ENCODE measurements at places on chromosomes 7 and 10. TPM values are rescaled to one million over a fixed set of nuclear protein-coding genes. Genes with fewer than 3 reads are reported as not detected.

DNA sequence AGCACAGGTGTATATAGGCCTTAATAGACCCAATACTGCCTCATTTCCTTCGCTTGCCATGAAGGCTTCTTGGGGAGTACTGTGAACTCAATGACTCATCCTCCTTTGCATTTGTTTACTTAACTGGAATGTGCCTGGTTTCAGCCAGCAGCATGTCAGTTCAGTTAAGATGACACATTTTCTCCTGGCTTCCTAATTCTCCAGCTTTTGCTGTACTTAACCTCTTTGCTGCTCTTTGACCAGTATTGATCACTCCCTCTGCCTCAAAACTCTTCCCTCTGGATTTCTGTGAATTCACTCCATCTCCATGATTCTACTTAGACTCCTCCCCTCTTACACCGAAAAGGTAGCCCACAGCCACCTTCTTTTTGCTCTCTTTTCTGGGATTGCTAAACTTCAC is 135.7 kb downstream of the MAGI2 start:
- no peak for DNase-seq

NKX2-3 gene
- not detected for total RNA-seq

DNA sequence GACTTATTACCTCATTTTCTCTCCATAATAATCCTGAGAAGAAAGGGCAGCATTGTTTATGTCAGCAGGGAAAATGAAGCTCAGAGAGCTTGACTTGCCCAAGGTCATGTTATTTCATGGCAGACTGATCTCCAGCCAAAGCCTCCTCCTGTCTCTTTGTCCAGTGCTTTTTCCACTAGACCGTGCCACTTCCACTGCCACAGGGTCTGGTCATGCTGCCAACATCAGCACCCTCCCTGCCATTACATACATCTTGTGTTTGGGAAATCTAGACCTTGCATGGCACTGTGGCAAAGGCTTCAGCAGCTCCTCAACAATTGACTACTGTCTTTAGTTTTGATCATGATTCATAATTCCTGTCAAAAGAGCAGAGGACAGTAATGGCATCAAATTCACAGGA is 25.1 kb downstream of the NRCAM start:
- DNase-seq = no peak

DNA sequence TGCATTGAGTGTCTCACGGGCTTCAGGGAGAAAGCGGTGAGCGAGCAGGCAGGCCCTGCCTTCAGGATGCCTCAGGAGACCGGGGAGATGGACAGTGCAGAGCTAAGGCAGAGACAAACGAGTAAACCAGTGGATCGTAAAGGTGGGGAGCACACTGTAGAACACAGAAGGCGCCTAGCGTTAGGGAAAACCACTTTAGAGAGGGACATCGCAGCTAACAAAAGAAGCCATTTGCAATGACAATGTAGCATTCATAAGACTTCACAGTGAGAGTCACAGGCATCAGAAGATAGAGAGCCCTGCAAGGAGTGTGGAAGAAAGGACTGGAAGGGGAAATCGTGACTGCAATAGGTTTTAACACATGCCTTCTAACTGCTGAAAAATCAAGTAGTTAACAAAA is 54.9 kb upstream of the TMEM273 start:
- DNase-seq = no peak

GPRIN2 gene
- 36.5 TPM for total RNA-seq

CDNF gene
- 2.1 TPM for total RNA-seq

- DNase-seq = no peak
These were observed 47.1 kb downstream of the COL17A1 start for GRCh38 chr10:104038537-104038936.

GRCh38 chr7:64277630-64278029 is 36.1 kb upstream of the ZNF736 start:
- DNase-seq = no peak

DNA sequence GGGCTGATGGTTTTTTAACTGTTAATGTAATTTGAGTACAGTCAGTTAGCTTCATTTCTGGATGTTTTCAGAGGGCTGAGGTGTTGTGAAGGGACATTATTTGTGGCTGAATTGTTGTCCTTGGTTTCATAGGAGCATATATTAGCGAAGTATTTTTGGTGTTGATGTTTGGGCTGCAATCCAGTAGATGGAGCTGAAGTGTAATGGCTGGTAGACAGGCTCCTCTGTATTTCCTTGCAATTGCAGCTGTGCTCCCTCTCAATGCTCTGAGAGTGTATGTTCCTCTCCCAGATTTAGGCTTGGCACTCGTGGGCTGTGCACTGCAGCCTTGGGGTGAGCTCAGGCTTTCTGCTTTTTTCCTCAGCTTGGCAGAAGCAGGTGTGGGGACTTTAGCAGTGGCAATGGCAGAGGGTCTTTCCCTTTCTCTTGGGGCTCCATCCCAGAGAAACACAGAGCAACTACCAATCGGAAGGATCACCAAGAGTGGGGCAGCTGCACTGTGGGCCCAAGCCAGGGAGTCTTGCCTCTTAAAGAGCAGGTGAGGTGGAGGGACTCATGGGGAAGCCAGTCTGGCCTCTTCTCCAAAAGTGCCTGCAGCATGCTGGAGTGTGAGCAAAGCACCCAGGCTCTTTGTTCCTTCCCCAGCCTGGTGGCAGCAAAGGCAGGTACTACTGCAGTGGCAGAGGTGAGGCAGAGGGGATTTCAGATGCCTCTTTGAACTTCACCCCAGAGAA is 544.4 kb downstream of the SH2D4B start:
- no peak for DNase-seq

GRCh38 chr10:12730809-12731519 is 270.5 kb downstream of the CCDC3 start:
- no peak for DNase-seq

DNA sequence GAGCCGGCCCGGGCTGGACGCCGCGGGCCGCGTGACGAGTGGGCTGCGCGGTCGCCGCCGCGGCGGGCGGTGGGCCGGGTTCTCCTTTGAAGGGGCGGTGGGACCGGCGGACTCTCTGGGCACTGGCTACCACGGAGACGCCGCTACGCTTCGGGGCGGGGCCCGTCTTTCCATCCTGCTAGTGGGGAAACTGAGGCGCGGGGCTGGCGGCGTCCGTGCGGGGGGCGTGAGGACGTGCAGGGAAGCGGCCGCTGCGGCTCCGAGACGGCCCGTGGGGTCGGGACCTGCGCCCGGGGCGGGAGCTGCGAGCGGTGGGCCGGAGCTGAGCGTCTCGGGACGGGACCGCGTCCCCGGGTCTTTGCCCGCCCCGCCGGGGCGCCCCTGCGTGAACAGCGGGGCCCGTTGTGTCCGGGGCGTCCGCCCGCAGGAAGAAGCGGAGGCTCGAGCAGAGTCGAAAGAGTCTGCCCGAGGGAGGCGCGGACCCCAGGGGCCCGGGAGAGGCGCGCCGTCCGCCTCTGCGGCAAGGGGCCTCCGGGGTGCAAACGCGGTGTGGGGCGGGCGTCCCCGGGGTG is 548 bp upstream of the BNIP3 start:
- no peak for DNase-seq

DNA sequence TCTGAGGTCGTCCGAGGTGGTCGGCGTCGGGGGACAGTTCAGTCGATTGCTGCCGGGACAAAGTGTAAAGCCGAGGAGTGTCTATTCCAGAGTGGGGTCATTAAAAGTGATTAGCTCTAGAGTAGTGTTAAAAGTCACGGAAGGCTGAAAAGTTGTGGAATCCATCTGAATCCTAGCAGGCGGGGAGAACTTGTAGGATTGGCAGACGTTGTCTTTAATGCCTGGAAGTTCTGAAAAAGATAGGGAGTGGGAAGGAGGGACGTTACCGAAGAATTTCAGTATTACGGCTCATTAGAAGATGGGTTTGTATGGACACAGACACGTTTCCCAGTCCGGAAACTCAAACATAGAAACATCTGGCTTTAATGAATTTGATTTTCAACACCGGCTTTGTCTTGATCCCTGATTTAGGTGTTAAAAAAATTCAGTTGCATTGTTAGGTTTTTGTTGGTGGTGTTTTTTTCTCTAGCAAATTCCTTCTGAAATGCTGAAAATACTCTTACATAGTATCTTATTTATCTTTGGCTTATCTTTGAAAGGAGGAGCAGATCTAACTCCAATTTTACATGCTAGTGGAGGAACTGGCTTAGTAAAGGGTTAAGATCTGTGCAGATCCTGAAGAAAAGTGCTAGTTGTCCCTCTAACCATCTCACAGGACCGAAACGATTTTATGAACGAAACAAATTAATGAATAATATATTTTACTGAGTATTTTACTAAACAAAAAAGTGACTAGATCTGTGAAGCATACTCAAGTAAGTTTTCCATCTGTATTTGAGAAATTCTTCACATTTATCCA is 900 bp downstream of the MKLN1 start:
- DNase-seq = no peak

ASIC3 gene
- 3.9 TPM for total RNA-seq

GRCh38 chr7:19294619-19295018 is 149.4 kb upstream of the FERD3L start:
- DNase-seq = no peak

DNA sequence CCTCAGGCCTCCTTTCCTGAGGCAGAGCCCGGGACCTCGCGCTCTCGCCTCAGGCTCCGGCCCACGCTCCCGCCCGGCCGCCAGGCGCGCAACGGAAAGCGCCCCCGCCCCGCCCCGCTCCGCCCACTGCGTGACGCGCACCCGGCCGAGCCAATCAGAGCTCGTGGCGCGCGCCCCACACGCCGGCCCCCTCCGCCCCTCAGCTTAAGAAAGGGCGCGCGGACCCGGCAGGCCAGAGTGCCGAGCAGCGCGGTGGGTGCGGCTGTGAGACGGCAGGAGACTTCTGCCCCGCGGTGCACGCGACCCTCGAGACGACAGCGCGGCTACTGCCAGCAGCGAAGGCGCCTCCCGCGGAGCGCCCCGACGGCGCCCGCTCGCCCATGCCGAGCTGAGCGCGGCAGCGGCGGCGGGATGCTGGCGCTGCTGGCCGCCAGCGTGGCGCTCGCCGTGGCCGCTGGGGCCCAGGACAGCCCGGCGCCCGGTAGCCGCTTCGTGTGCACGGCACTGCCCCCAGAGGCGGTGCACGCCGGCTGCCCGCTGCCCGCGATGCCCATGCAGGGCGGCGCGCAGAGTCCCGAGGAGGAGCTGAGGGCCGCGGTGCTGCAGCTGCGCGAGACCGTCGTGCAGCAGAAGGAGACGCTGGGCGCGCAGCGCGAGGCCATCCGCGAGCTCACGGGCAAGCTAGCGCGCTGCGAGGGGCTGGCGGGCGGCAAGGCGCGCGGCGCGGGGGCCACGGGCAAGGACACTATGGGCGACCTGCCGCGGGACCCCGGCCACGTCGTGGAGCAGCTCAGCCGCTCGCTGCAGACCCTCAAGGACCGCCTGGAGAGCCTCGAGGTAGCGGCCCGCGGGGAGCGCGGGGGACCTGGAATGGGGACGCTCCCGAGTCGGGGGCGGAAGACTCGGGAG is at the start of gene NPTX2:
TSS of gene NPTX2 (plus strand) at position 235 of the 909 bp plus-strand sequence. CDS start at position 412, 177 bp downstream.
- DNase-seq = peak; percentile 39

METTL27 gene
- 6.3 TPM for total RNA-seq

DNA sequence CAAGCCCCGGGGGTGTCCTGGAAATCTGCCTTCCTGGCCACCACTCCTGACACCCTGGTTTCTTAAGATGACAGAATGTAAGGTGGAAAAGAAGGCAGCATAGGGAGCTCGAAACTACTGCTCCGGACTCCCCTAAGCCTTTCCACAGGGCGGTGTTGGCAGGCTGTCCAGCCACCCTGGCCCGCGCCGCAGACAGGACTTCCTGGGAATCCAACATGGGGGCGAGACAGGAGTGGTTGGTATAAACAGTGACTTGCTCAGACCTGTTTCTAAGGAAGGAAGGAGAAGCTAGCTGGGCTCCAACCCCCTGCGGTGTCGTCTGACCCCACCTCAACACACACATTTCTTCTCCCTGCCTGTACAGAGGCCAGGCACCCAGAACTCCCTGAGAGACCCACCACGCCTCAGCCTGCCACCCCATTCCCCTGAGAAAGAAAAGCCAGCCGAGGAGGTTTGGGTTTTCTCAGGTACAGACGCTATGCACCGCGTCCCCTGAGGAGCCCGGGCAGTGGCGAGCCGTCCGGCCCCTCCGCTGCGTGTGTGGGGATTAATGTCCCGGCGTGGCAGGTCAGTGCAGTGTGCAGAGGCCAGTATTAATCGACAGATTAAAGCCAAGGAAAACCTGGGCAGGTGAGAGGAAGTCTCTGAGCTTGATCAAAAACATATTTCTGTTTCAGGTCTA is 349.6 kb upstream of the MKI67 start:
- DNase-seq = no peak

DNA sequence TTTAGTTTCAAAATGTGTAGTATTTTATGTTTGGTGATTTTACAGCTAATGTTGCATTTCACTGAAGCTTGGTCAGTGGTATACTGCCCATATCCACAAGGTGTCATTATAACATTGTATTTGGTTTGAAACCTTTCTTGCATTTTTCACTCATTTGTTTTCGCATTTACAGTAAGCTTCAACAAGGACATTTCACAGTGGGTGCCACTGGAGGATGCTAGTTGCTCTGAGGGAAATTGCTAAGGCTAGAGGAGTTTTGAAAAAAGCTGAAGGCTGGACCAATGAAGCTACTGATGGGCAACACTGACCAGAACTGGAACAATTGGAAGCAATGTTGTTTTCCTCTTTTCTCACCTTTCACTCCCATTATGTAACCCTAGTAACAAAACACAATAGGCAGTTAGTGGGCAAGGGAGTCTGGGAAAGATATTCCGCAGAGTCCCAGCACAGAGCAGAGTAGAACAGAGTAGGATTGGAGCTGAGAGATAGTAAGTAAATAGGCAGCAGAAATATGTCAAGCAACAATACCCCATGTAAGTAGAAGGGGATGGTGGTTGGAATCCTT is 23.6 kb upstream of the SRI start:
- DNase-seq = peak; percentile 75

GPAM gene
- total RNA-seq = 21.8 TPM

CNTNAP2 gene
- 45.3 TPM for total RNA-seq

UNC5B gene
- 23.8 TPM for total RNA-seq

CHAT gene
- not detected for total RNA-seq

PDCD4 gene
- total RNA-seq = 186 TPM

DNA sequence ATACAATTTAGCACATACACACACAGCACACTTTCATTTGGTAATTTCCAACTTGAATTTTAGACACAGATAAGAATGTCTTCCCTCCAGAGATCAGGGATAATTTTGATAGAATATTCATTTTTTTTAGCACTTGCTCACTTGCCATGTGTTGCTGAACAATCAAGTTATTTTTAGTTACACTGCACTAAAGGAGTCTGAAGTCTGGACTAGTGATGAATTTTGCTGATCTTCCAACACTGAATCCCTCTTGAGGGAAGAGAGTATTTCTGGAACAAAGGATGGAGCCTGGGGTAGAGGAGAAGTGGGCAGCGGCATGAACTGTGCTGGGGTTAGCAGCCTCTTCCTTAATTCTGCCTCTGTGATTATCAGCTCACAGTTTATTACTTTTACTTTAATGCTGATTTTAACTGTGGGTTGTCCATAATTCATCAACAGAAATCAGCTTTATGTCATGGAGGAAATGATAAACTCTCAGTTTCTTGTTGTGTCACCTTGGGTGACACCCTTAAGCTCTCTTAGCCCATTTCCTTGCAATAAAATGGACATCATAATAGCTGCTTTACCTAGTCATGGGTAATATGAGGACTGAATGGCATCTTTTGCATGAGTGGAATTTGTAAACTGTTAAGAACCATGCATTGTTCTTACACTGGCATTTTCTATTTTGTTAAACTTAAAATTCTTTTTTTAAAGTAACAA is 32.1 kb downstream of the SGPL1 start:
- DNase-seq = no peak

Measured in lung (tissue), 17 donors.